CD4-positive, alpha-beta T cell treated with Interleukin-21 for 1 hour (primary cell): ENCODE measurements at places on chromosomes 6 and 20.

DNA sequence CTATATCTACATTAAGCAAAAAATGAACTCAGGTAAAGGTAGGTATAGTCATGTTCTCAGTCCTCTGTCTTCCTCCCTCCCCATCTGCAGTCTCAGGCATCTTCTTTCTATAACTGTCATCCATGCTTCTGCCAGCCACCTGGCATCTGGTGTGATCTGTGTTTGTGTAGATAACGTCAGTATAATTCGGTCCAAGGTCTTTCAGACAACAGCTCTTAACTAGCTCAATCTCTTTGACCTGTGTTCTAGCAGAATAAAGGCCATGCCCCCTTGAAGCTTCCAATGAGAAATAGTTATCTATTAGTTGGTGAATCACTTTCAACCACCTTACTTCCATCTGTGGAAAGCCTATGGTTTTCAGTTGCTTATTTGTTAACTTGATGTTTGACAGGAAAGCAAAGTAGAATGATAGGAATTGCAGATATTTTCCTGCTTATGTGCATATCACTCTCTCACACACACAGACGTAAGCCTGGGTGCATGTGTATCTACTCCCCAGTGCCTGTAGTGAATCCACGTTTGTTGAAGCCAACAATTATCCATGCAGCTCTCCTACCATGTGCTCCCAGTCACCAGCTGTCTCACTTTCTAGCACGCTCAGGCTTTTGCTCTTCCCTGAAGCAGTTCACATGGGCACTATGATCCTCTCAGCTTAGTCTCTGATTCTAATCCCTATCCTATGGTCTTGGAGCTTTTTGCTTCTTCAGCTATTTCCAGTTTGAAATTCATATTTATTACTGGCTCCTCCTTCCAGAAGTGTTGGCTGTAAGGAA lies 433.7 kb upstream of the MANEA start:
- DNase-seq, result no peak

GRCh38 chr6:137915790-137916189 lies 48.7 kb downstream of the TNFAIP3 start:
- DNase-seq, result no peak

DNA sequence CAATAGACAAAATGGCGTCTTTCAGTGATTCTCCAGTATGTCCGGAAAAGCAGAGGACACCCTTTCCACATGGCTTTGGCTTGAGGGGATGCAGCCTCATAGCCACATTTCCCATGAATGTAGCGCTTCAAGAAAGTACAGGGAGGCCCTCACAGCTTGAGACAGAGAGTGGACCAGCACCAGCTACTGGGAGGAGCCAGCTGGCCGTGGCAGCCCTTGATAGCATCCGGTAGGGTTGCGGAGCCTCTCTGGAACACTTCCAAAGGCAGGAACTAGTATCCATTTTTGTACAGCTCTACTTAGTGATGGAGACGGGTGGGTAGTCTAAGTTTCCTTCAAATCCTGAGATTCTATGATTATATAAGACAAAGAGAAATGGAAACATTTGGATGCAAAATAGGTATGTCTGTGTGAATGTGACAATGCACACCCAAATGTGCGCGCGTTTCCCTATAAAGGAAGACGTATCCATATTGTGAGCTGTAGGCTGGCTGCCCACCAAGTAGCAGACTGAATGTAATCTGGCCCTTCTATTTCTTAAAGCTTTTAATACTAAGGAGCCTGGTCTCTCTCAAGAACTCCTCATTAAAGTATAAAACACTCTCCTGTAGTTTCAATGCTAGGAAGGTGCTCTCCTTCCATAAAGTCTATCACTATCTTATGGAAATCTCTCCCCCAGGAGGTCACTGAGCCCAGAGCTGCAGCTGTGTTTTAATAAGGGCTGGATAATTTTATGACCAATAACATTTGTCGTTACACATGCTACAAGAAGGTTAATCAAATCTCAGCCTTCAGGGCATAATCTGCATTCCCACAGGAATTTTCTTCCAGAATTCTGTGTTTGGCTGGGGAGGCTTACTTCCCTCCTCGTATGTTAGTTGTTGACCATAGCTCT lies 74.0 kb downstream of the SOBP start:
- DNase-seq, result no peak

- no peak for DNase-seq
Measured at GRCh38 chr20:56711018-56711417, 81.9 kb downstream of the TFAP2C start.

DNA sequence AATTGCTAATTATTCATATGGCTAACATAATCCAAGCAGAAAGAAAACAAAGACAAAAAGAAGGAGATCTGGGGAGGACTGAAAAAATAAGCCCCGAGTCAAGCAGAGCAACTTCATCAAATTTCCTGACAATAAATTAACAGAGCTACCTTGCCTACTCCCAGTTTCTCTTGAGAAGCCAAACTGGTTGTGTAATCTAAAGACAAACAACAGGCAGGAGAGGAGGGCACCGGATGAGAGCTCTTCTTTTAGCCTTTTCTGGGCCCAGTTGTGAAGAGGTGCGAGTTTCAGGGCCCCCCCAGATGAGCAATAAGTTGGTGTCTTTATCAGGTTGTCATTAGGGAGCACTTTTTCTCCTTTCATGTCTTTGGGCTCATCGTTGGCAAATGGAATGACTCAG lies 197.1 kb upstream of the PCSK2 start:
- DNase-seq, result no peak

GRCh38 chr6:155974811-155975323 lies 519.2 kb upstream of the NOX3 start:
- no peak for DNase-seq

GRCh38 chr6:166162599-166163342 lies 4.9 kb downstream of the TBXT start:
- no peak for DNase-seq

DNA sequence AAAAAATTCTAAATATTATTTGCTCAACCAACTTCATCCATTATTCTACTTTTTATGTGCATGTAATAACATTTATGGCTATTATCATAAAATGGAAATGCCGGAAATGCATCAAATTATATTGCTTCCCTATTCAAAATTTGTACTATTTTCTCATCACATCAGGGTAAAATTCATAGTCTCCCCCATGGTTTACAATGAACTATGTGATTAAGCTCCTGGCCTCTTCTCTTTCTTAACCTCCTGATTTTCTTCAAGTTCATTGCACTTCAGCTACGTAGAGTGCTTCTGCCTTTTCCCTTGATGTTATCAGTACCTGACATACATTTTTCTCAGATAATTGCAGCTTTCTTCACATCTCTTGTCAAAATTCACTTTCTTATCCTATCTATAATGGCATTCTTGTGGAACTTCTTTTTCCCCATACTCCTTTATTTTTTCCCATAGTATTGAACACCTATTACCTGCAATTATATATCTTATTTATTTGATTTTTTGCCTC lies 699.1 kb upstream of the ADGRB3 start:
- no peak for DNase-seq

GRCh38 chr6:4398791-4399190 lies 263.4 kb upstream of the ECI2 start:
- DNase-seq, result no peak

- peak; percentile 18 for DNase-seq
Measured at GRCh38 chr20:50450881-50451752, 59.1 kb upstream of the PTPN1 start.

- DNase-seq, result no peak
Measured at GRCh38 chr6:99761711-99762110, 155.1 kb downstream of the PRDM13 start.

DNA sequence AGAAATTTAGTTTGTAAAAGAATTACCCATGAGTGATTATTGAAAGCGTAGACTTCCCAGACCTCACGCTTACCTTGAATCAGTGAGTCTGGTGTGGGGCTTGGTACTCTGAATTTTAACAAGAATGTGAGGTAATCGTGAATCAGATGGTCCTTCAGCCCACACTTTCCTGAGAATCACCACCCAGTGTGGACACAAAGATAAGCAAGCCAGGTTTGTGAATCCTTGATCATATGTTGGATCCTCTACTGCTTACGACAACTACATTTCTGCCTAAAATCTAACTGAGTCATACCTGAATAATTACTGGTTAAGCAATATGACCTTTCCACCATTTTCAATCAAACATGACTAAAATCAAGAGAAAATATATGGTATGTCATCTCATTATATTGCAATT lies 589.3 kb downstream of the TFAP2A start:
- DNase-seq, result no peak

GRCh38 chr6:152625213-152625612 lies 11.9 kb downstream of the SYNE1 start:
- peak; percentile 31 for DNase-seq
